ENCODE measurements at places on chromosomes 3 and 15.
A peak's percentile ranks its signal among the peaks of the same experiment; 100 is the strongest.

GRCh38 chr3:109918740-109919139 is 581.4 kb upstream of the DPPA4 start:
- no peaks in the 10 kb centered on the region for H3K36me3 ChIP-seq
- H3K27ac ChIP-seq, result no peak overlapping the region
- H3K4me1 ChIP-seq, result no peaks in the 10 kb centered on the region
- H3K4me3 ChIP-seq, result no peak overlapping the region

- H3K27ac ChIP-seq, result peak overlapping the region; percentile 82
- no peak for DNase-seq
- H3K36me3 ChIP-seq, result no peaks in the 10 kb centered on the region
- peaks cover 4% of the 10 kb centered on the region for H3K4me1 ChIP-seq
Observed at GRCh38 chr3:58236527-58237237, 910 bp upstream of the ABHD6 start.

- H3K4me3 ChIP-seq, result no peak overlapping the region
- H3K4me1 ChIP-seq, result no peaks in the 10 kb centered on the region
- no peak for DNase-seq
- H3K27me3 ChIP-seq, result no peaks in the 10 kb centered on the region
- H3K27ac ChIP-seq, result peak overlapping the region; percentile 8
Observed at GRCh38 chr3:98784042-98784441, 20.9 kb downstream of the ST3GAL6 start.

DNA sequence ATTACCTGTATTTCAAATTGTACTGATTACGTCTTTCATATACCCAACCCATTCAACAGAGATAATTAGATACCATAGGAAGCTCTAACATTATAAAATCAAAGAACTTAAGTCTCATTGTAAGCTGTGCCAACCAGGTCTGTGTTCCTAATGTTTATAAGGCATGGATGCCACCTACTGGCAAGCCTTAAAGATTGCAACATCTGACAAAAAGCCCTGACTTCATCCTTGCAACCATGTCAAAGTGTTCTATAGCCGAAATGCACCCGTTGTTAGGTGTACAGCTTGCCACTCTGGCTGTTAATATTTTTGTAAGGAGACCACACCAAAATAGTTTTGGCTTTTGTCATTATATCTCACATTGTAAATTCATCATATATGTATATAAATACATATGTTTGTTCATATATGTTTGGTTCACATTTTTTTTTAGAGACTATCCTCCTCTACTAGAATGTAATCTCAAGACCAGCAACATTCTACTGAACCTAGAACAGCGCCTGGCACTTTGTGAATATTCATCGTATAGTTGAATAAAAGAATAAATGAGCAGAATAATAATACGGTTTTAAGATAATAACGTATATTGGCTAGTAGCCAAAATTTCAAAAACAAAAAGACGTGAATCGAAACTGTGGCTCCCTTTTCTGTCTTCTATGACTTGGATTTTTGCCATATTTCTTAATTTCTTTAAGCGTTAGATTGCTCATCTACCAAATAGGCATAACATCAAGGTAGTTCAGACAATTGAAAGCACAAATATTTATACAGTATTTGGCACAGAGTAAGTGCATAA is 258.1 kb downstream of the TBL1XR1 start:
- no peaks in the 10 kb centered on the region for H3K36me3 ChIP-seq
- peak; percentile 25 for DNase-seq
- H3K4me3 ChIP-seq, result no peak overlapping the region
- no peaks in the 10 kb centered on the region for H3K4me1 ChIP-seq
